Tibial nerve (tissue), 4 donors: ENCODE measurements at places on chromosomes 6 and 20.

DNA sequence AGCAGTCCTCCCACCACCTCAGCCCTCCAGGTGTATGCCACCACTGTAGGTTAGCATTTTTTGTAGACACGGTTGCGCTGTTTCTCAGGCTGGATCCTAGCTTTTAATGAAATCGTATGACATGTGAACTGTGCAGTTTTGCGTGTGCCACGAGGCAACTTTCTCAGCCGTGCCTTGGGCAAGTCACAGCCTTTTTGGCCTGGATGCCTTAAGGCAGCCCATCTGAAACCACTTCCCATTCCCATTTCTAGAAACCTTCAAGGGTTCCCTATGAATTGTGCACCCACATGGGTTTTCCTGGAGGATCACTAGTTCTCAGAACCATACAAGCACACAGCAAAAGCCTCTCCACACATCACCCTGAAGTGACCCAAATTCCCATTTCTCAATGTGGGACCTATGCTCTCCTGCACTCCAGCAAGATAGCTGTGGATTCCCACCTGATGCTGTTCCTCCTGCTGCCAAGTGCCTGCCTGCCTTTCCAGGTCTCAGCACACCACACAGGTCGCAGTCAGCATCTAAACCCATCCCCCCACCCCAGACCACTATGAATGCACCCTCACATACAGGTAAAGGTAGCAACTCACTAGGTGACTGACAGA lies 28.9 kb downstream of the SNX5 start:
- no peak for DNase-seq

- no peak for DNase-seq
These were observed 33.1 kb upstream of the FAM83D start for GRCh38 chr20:38893056-38893564.

DNA sequence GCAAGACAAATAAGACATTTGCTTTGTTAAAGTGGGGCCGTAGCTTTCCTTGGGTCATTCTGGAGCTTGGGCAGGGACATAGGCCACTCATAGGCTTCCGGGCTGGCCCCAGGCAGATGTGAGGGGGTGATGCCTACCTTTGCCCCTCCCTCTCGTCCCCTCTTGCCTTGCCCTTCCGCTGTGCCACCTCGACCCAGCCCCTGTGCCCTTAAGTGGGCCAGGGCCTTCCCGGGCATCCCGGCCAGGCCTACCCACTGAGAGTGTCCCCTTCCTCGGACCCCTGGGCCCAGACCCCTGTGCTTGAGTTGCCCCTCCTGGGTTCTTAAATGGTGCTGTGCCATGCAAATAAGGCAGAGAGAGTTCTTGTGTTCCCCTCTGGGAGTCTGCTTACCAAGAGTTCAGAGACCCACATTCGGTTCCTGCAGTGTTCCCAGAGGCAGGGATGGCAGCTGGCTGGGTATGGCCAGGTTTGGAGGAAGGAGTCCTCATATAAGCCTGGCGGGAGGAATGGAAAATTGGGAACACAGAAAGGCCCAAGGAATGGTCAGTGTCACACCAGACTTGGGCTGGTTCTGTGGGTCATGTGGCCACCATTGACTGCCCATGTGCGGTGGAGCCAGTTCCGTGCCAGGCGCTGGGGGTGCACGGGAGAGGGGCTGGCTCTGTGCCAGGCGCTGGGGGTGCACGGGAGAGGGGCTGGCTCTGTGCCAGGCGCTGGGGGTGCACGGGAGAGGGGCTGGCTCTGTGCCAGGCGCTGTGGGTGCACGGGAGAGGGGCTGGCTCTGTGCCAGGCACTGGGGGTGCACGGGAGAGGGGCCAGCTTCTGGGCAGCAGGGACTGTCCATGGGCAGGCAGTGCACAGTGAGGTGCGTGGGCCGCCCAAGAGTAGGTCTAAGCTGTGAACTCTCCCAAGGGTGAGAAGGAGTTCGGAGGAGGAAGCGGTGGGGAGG lies 173.5 kb upstream of the SNX9 start:
- DNase-seq = no peak

DNA sequence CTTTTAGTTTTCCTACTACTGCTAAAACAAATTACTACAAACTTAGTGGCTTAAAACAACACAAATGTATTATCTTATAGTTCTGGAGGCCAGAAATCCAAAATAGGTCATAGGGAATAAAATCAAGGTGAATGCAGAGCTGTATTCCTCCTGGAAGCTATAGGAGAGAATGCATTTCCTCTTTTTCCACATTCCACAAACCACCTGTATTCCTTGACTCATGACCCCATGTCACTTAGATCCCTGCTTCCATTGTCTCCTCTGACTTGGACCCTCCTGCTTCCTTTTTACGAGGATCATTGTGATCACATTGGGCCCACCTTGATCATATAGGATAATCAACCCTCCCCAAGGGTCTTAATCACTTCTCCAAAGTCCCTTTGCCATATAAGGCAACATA lies 200.8 kb downstream of the KCNQ5 start:
- no peak for DNase-seq

GRCh38 chr6:108242721-108243120 lies 18.1 kb downstream of the SNX3 start:
- no peak for DNase-seq

GRCh38 chr6:130377371-130377770 lies 11.6 kb downstream of the TMEM200A start:
- no peak for DNase-seq

GRCh38 chr20:60365882-60366281 lies 407.7 kb downstream of the CDH26 start:
- DNase-seq = no peak

DNA sequence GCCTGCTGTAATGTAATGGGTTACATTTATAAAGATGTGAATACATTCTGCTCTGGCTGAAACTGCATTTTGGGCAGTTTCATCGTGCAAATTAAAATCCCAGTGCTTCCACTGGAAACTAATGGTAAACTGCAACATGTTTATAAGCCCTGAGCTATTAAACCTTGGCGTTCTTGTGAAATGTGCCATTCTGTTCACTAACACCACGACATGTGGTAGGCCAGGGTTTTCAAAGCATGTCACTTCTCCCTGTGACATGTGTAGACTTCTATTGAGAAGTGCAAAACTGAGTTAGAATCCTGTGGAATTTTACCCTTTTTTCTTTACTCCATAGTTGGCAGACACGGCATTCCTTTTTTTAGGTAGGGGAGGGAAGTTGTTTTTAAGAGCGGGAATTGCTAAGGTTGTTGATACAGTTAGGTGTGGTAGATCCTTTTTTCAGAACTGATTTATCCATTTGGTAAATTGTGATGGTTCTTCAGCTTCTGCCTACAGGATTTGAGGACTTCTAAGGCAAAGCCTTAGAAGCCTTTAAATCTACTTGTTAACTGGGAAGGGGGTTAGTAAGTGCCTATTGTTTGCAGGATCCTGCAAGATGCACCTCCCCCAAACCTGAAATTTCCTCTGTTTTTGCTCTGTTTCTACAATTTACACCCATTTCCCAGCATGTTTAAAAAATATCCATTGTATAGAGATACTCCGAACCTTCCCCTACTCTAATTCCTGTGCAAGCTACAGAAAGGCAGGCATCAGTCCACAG lies 4.2 kb downstream of the SASH1 start:
- no peak for DNase-seq

- DNase-seq = no peak
These were observed 587.5 kb downstream of the CD109 start for GRCh38 chr6:74283532-74283931.

DNA sequence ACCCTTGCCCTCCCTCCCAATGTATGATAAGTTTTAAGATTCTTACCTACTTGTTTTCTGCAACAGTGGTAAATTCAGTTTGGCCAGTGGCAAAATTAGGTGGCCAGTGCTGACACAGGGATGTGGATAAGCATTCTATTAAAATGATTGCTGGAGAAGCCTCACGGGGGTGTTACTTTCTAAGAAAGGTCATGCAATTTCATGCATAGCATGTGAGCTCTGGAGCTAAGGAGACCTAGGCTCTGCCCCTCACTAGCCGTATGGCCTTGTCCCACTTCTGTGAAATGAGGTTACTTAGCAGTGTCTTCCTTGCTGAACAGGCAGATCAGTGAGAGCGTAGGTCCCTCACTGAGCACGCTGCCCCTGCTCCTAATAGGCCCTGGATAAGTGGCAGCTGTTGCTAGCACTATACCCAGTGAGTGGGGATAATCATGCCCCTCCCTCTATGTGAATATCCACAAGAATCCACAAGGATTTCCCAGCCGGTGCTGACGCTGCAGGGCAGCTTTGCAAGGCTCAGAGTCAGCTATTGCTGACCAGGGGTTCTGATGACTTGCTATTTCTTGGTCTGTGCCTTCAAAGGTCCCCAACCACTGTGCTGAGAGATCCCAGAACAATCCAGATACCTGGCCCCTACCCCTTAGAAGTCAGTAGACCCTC lies 86.5 kb upstream of the MRPS10 start:
- no peak for DNase-seq
